Activated CD4-positive, CD25-positive, alpha-beta regulatory T cell treated with anti-CD3 and anti-CD28 coated beads, Interleukin-2, amount 50 U/mL, for 24 hours (primary cell): ENCODE measurements at places on chromosomes 1 and 21.

GRCh38 chr1:231311720-231312431 lies 25.8 kb downstream of the EXOC8 start:
- ATAC-seq, result no peak

- no peak for ATAC-seq
These were observed 34.9 kb downstream of the PRMT6 start for GRCh38 chr1:107091418-107091817.

- no peak for ATAC-seq
These were observed 95.5 kb upstream of the IVNS1ABP start for GRCh38 chr1:185412385-185413087.

- no peak for ATAC-seq
These were observed 169.3 kb upstream of the NR5A2 start for GRCh38 chr1:199858171-199858570.

- ATAC-seq, result no peak
These were observed 193.1 kb upstream of the DAB1 start for GRCh38 chr1:57616921-57617320.

DNA sequence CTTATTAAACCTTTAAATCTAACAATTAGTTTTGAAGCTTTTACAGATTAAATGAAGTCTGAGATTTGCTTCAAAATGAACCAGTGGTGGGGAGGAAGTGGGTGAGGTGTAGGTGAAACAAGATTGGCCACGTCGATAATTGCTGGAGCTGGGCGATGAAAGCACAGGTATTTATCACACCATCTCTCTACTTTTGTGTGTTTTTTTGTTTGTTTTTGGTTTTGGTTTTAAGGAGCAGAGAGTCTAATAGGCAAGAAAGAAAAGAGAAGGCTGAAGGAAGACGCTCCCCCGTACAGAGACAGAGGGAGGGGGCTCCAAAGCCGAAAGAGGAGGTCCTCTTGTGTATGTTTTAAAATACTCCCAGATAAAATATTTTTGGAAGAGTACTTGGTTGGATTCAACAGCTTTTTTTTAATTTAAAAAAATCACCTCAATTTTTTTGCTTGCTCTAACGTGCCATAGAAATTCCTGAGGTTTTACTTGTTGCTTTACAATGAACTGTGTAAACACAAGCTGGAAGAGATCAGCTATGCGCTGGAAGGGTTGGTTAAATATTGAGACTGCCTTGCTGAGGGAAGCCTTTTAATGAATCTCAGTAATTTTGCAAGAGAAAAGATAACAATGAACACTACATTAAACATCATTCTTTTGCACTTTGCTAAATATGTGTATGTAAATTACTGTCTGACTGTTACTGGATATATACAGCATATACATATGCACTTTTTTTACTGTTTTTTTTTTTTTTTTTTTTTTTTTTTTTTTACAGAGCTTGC lies 6.7 kb upstream of the LGALS8 start:
- peak; percentile 63 for ATAC-seq

GRCh38 chr1:9315411-9316079 lies 22.9 kb downstream of the SPSB1 start:
- peak; percentile 77 for ATAC-seq

- ATAC-seq, result no peak
These were observed 6.6 kb upstream of the TMEM51 start for GRCh38 chr1:15146971-15147376.

GRCh38 chr1:168506204-168506819 lies 37.5 kb downstream of the XCL2 start:
- peak; percentile 47 for ATAC-seq

DNA sequence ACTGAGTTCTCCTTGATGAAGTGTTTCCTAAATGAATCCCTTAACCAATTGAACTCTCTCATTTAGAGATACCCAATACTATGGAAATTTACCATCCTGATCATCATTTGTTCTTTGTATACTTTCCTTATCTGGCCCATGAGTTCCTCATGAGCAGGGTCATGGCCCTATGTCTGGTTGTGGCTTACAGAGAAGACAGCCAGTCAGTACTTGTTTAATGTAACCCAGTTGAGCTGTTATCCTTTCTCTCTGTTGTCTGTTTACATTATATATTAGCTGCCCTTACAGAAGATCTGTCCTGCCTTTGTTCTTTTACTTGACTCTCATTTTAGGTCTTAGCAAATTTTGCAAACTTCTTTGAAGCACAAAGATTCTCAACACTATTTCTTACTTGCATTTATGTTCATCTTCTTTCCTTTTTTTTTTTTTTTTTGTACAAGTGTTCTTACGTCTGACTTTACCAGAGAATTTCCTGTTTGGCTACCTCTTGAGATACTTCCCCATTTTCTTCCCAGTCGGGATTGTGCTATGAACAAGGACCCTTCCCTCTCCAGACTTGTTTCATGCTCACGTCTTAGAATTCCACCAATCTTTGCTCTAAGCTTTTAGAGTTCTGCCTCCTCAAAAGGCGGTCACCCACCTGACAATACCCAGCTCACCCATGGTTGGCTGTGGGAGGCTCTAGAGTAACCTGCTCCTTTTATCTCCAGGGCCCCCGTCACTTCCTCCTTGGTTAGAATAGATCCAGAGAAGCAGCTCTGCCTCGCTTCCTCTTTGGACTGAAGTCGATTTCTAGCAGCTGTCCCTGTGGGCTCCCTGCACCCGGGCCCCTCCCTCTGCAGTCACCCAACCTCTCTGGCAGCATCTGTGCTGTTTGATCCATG lies 53.6 kb upstream of the RUNX1 start:
- peak; percentile 53 for ATAC-seq

DNA sequence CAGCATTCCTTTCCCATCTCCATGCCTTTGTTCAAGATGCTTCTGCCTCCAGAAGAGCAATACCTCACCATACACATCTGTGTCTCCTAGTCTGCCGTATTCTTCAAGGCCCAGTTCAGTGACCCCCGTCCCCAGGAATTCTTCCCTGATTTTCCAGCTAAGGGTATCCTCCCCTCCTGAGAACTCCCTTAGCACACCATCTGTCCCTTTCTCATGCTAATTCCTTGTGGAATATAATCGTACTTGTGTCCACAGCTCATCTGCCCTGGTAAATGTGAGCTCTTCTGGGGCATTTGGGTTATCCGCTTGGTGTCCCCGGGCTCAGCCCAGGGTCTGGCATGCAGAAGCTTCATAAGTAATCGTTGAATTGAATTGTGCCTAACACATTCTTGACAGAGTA lies 40.9 kb downstream of the BEND5 start:
- ATAC-seq, result no peak

DNA sequence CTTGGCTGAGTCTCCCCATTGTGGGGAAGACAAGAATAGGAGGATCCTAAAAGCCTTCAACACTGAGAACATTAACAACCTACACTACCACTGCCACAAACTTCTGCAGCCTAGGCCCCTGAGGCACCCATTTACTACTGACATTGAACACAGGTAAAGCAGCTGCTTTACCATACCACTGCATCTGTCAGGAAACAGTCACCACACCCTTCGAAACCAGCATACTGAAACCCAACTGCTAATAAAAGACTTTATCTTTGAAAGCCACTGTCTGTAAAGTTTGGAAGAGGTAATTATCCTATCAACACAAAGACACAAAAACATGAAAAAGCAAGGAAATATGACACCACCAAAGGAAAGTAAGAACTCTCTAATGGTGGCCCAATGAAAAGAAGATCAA lies 7.4 kb downstream of the IFNAR1 start:
- ATAC-seq, result peak; percentile 63

DNA sequence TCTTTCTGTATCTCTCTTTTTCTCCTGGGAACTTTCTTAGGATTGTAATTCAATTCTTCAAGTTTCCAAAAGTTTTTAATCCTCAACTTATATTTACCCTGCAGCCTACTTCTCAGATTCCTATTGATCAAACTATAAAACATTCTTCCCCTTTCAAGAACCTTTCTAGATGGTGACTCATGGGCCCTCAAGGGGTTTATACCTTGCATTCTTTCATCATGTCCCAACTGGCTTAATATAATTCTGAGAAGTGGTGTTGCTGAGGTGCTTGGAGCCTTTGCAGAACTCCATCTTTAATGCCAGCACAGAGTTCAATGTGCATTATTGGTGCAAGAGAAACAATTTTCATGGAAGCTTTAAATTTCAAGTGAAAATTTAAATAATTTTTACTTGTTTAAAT lies 273.4 kb downstream of the VAV3 start:
- ATAC-seq, result no peak
